ENCODE measurements at places on chromosomes 1 and 21.
A peak's percentile ranks its signal among the peaks of the same experiment; 100 is the strongest.

GRCh38 chr1:31585736-31586365 is 9.5 kb downstream of the TINAGL1 start:
- DNase-seq = no peak

- no peak for DNase-seq
Observed at GRCh38 chr1:55118651-55119329, 79.4 kb downstream of the PCSK9 start.

DNA sequence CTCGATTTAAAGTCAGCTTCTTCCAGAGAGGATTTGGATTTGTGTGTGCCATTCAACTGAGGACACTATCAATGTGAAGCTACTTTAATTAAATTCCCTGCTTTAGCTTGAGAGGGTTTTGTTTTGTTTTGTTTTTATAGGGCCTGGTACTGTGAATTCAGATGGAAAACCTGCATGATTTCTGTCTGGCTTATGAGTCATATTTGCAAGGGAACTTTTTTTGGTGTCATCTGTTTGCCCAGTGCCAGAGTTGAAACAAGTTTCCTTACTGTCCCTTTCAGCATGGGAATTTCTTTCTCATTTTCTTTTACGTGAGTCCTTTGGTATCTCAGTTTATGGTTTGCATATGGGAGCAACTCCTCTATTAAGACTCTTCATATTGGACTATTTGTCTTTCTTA is 194.6 kb downstream of the GREM2 start:
- no peak for DNase-seq

DNA sequence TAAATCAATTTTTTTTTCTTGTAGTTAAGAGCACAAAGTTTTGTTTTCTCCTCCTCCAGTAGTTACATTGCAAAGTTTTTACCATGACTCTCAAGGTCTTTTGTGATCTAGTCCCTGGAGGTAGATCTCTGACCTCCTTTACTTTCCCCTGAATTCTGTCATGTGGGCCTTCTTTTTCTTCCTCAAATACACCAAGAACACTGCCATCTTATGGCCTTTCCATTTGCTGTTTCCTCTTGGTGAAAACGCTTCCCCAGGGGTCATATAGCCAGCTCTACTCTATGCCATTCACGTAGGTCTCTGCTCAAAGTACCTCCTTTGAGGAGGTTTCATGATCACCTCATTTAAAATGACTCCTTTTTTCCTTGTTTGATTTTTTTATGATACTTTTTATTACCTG is 2.7 kb downstream of the DDX20 start:
- DNase-seq = no peak

DNA sequence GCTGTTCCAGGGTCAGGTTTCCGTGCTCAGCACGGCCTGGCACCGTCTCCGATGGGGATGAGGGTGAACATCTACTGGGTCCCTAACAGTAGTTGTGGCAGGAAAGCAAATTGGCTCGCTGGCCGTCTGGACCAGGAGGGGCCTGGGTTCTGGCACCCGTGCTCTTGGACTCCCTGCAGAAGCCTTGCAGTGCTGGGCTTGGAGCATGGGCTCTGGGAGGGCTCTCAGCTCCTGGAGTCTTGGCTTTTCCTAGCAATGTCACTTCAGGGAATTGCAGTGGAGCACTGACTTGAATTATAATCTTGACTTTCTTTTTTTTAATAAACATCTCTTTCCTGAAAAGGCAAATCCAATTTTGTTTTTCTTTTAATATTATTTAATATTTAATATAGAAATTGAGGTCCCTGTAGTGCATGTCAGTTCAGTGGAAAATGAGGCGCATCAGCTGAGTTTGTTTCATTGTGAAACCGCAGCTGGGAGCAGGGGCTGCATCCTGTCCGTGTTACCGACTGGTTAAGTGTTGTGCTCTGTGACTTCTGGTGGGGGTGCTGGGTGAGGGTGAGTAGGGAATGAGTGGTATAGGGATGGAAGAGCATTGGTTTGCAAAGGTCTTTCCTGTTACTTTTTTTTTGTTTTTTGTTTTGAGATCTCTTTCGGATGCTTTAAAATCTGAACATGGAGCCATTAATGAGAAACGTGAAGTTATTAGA is 64.1 kb downstream of the PEX14 start:
- DNase-seq = peak; percentile 69

DNA sequence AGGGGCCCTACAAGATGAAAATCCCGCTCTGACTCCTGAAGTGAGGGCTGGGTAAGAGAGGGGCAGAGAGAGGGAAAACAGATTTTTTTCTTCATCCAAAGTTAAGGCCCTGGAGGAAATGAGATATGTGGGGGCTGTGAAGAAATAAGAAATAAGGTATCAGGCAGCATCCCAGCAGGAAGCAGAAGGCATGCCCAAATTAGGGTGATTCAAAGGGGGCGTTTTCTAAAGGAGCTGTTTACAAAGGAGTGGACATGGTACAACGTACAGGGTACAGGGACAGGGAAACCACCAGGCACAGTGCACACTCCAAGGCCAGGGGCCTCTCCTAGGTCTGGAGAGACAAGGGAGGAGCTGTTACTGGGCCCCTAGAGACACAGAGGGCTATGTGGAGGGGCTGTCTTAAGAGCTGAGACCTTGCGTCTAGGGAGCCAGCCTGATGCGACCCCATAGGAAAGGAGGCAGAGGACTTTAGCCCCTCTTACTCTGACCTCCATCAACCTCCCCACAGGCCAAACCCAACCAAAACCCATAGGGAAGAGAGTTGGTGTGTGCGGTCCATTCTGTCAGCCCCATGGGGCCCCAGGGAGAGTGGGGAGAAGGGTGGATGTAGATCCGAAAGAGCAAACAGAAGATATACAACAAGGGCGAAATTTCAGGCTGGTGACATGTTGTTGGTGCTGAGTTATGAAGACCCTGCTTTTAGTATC is 38.6 kb downstream of the STYXL2 start:
- DNase-seq = no peak

- DNase-seq = no peak
Observed at GRCh38 chr1:36176106-36176949, 20.4 kb downstream of the MAP7D1 start.

DNA sequence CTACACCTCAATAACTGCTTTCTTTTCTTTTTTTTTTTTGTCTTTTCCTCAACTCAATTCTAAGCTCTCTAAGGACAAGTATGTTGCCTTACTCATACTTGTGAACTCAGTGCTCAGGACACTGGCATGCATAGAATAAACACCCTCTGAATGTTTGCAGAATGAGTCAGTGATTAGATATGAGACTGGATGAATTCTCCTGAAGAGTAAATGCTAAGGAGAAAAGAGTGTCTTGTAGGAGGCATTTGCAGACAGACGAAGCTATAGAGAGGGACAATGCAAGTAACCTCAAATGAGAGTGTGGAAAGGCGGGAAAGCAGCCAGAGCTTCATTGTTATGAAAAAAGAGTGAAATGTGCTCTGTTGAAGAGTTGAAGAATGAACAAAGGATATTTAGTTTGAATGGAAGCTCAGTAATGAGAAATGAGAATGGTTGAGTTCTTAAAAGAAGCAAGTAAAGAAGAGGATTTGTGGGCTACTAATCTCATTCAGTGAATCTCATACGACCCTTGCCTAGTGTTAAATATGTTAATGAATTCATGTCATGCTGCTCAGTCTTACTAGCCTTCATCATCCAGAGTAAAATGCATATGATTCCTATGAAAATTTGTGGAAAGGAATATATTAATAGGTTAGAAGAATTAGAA is 166.1 kb upstream of the DPYD start:
- no peak for DNase-seq

DNA sequence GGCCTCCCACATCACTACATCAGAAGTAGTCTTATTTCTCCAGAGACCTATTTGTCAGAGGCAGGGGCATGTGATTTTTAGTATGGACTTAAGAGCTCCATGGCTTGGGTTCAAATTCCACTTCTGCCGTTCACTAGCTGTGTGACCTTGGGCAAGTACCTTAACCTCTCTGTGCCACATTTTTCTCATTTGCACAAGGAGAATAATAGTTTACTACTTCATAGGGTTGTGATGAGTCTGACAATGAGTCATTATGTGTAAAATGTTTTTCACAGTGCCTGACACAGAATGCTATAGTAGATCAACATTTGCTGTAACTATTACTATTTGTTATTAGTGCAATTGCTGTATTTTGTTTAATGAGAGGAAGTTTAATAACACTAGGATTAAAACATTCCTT is 200.6 kb downstream of the PRDM2 start:
- DNase-seq = no peak

GRCh38 chr1:230285351-230285750 is 140.8 kb downstream of the PGBD5 start:
- no peak for DNase-seq

- no peak for DNase-seq
Observed at GRCh38 chr1:243507672-243508302, 251.9 kb downstream of the SDCCAG8 start.

DNA sequence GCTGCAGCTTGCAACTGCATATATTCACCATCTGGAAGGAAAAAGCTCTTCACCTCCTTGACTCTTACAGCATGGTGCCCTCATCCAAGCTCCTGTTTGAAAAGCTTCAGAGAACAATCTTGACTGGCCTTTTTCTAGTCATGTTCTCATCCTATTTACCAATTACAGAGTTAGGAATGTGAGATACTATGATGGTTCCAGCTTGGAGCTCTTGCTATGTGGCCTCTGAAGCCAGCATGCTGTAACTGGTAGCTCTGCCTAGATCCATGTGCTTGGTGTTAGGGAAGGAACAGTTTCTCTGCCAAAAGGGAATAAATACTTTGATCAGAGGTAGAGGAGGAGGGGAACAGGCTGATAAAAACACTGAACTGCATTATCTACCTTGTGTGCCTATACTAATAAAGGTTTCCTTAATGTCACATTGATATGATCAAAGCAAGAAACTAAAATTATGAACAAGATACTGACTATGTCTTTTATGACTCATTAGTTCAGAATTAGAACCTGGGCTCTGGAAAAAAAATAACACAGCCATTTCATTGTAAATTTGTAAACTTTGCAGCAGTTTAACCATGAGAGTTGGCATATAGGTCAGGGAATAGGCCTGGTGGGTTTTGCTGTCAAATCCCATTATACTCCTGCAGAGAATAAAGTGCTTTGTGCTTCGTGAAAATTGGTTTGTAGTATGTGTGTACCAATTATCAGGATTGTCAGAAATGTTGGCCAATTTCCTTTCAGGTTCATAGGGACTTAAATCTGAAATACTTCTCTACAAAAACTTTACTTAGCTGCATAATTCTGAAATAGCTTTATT is 92.7 kb downstream of the LEPR start:
- no peak for DNase-seq

GRCh38 chr1:214532070-214532469 is 19.3 kb downstream of the PTPN14 start:
- DNase-seq = no peak

DNA sequence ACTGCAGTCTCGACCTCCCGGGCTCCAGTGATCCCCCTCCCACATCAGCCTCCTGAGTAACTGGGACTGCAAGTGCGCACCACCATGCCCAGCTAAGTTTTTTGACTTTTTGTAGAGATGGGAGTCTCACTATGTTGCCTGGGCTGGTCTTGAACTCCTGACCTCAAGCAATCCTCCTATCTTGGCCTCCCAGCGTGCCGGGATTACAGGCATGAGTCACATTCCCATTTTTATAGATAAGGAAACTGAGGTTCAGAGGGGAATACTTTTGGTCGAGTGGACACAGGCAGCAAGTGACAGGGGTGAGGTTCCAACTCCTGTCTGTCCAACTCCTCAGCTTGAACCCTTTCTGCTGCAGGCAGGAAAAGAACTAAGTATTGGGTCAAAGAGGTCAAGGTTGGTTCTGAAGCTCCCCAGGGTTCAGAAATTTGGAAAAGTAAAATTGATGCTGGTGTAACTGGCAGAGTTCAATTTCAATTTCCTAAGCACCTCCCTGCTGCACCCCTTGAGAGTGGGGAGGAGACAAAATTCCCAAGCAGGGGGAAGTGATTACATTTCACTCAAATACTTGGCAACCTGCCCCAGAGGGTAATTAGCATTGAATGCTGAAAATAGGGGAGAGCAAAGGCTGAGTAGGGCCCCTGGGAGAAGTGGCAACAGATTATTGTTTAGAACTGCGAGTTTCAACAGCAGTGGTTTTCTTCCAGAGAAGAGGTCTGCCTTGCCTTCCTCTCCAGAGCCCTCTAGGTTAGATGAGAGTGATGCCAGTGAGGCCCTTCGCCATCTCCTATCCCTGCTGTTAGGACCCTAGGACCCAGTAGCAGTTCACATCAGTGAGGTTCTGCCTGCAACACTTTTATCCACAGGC is 17.5 kb upstream of the ALPL start:
- DNase-seq = no peak

- DNase-seq = no peak
Observed at GRCh38 chr1:56472860-56473259, 106.5 kb downstream of the PLPP3 start.

DNA sequence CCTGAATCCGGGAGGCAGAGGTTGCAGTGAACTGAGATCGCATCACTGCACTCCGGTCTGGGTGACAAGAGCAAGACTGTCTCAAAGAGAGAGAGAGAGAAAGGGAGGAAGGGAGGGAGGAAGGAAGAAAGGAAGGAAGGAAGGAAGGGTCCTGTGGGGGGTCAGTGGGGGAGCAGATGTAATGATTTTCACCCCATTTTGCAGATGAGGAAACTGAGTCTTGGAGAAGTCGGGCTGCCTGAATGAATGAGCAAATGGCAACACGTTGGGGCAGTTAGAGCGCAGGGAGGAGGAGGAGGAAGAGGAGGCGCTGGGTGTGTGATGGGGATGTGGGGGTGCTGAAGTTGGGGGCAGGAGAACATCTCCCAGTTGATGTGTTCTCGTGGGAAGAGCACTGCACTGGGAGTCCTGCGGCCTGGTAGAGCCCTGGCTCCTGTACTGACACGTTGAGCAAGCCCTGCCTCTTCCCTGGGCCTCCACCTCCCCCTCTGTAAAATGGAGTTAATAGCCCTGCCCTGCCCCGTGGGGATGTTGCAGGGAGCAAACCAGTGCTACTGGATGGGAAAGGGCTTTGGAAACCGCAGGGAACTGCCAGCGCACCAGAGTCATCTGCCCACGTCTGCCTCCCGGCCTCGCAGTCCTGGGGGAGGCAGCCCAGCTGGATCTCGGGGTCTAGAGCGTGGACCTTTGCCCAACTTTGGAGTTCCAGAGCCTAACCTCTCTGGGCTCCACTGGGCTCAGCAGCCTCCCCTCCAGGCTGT is 103.2 kb upstream of the CASZ1 start:
- no peak for DNase-seq

DNA sequence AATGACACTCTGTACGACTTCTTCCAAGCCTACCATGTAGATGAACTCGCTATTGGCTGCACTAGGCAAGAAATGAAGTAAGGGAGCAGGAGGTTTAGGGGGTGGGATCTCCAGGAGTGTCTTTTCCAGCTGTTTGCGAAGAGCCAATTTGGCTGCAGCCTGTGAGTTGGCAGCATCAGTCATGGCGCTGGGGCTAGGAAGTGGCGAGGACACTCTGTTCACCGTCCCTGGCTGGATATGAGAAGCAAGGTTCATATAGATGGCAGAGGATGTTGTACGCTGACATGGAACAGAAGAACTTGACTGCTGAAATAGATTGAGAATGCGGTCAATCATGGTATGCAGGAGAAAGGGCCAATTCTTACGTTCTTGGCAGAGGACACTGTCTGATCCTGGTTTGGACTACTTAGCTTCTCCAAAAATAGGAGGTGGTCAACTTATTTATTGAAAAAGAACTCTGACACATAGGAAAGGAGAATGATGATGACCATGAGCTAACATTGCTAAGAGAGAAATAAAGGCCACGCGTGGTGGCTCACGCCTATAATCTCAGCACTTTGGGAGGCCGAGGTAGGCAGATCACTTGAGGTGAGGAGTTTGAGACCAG is 41.2 kb downstream of the SLC27A3 start:
- no peak for DNase-seq

Data from NCI-H510A (cell line).